Activated naive CD4-positive, alpha-beta T cell (primary cell): ENCODE measurements at places on chromosomes 16 and 17.

- no peak for DNase-seq
These were observed 14.0 kb downstream of the KCTD2 start for GRCh38 chr17:75061055-75061438.

DNA sequence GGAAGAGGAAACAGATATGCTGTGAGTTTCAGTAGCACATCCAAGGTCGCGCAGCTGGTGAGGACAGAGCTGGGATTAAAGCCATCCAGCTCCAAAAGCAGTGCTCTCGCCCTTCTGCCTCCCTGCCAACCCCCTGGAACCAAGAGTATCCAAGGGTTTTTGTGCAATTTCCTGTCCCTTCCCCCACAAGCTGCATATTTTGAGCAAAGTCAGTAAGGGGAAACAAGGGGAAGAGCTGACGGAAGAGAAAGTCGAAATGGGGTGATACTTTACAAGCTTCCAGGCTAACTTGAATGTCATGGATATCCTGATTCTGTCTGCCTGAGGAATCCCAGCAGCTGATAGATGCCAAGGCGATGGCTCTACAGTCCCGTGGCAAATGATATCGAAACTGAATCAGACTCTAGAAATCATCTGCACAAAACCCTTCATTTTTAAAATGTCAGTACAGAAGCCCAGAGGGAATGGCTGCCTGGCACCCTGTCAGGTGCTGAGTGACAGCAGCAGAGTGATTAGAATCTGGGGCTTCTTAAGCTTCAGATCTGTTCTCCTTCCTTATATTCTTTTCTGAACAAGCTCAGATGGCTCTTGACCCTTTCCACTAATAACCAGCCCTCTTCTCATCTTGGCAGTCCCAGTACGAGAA lies 42.9 kb upstream of the TEKT3 start:
- no peak for DNase-seq

DNA sequence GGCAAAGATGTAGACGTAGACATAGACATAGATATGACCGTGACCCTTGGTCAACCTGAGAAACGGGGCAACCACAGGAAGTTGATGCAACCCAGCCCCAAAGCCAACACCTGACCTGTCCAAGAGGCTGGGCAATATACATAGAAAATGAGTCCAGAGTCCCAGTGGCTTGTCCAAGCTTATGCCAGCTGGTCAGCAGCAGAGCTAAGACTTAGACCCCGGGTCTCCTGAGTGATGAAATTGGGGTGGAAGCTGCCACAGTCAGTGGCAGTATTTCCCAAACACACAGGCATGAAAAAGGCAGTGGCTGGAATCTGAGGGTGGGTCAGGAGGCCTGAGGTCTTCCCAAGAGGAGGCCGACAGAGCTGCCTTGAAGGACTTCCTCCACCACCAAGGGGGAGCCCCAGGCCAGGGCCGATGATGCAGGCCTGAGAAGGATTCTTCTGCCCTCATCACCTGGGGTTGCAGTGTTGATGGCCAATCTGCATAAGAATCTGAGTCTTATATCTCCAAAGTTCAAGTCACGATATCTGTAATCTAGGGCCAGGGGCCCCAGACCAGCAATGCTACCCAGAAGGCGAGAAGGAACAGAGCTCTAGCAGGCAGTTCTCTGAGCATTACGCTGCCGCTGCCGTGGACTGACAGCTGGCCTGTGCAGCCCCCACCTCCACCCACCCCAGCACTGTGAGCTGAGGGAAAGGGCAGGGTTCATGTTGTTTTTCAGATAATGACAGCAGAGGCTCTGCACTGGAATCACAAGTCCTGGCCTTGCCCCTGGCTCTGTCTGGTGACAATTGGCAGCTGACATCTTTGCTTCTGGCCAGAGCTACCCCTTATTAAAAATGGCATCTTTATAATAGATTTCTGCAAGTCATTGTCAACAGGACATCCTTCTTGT lies 72.7 kb downstream of the GNAO1 start:
- no peak for DNase-seq

DNA sequence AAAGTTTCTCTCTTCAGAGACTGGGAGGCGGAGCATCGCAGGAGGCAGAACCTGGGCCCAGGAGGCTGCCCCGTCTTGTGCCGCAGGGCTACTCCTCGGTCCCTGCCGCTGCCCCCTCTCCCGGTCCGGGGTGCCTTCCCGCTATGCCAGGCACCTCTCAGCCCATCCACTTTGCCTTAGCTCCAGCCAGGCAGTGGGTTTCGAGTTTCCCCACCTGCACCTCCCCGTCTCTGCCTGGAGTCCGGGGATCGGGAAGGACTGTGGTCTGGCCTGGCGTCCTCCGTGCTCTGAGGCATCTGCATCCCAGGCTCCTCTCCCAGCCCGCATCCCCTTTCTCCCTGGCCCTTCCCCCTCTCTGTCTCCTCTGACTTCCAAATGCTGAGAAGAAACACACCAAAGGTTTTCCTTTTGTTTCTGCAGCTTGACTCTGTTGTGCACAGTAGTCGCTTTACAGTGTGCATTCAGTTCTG lies 26.8 kb upstream of the PIK3R6 start:
- no peak for DNase-seq

- no peak for DNase-seq
These were observed 75.2 kb downstream of the RBFOX3 start for GRCh38 chr17:79535728-79536025.

DNA sequence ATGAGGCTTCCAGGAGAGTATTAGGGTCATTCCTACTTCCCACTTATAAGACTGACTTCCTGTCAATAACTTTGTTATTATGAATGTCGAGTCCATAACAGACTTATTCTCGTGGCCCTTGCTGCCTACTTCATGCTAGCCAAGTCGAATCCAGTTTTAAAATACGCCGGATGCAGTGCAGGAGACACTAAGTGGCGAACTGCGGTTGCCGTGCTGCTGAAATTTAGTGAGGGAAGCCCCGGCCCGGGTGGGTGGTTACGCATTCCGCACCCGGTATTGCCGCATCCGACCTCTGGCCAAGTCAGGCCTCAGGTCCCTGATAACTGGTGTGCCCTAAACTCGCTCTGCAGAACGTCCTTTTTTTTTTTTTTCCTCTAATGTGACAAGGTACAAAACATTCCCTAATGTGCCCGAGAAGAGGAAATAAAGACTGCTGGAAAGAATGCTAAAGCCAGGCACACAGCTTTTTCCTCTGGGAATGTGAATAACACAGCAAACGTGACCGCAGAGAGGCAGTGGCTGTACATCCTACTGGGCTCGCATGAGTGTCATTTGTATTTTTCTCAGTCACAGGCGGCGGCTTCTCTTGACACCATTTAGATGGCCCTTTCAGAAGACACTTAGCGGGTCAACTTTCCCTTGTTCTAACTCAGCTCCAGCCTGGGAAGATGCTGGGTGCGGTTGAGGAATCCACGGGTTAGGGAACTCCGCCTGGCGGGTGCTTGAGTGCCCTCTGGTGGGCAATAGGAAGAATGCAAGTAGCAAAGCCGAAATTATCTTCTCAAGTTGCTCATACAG lies 7.1 kb upstream of the AKTIP start:
- no peak for DNase-seq

GRCh38 chr16:15529673-15530072 lies 95.3 kb downstream of the BMERB1 start:
- DNase-seq = no peak

DNA sequence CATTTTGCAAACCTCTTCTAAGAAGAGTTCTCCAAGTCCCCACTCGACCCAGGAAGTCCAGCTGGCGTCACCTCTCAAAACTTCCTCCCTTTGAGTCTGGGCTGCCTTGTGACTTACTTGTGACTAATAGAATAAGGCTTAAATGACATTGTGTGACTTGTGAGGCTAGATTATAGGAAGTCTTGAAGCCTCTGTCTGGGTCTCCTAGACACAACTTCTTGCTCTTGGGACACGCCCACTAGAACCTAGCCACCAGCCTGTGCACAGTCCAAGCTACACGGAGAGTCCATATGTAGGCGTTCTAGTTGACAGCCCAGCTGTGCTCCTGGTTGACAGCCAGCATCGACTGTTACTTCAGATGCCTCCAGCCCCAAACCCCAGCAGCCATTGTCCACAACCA lies 66.7 kb upstream of the TANC2 start:
- DNase-seq = no peak
